ENCODE measurements at places on chromosomes 3 and 15. TPM values are rescaled to one million over a fixed set of nuclear protein-coding genes. Genes with fewer than 3 reads are reported as not detected.

- peaks cover 5% of the 10 kb centered on the region for H3K27me3 ChIP-seq
- DNase-seq, result no peak
- no peaks in the 10 kb centered on the region for H3K36me3 ChIP-seq
- H3K4me3 ChIP-seq, result no peak overlapping the region
- H3K4me1 ChIP-seq, result no peaks in the 10 kb centered on the region
These were observed 195.7 kb upstream of the ATP11B start for GRCh38 chr3:182597621-182598041.

- no peak for DNase-seq
- H3K36me3 ChIP-seq, result no peaks in the 10 kb centered on the region
- peaks cover 3% of the 10 kb centered on the region for H3K4me1 ChIP-seq
- peaks cover 27% of the 10 kb centered on the region for H3K27me3 ChIP-seq
These were observed at the start of gene ALDH1L1 for GRCh38 chr3:126180477-126181397. Gene ALDH1L1 (minus strand): TSS chr3:126180586. CDS start chr3:126160979, 19,607 bp downstream.

GRCh38 chr3:156718622-156719306 is 44.4 kb downstream of the TIPARP start:
- no peak overlapping the region for H3K27ac ChIP-seq
- no peaks in the 10 kb centered on the region for H3K27me3 ChIP-seq
- peaks cover 6% of the 10 kb centered on the region for H3K36me3 ChIP-seq
- DNase-seq, result no peak
- H3K4me1 ChIP-seq, result no peaks in the 10 kb centered on the region

DNA sequence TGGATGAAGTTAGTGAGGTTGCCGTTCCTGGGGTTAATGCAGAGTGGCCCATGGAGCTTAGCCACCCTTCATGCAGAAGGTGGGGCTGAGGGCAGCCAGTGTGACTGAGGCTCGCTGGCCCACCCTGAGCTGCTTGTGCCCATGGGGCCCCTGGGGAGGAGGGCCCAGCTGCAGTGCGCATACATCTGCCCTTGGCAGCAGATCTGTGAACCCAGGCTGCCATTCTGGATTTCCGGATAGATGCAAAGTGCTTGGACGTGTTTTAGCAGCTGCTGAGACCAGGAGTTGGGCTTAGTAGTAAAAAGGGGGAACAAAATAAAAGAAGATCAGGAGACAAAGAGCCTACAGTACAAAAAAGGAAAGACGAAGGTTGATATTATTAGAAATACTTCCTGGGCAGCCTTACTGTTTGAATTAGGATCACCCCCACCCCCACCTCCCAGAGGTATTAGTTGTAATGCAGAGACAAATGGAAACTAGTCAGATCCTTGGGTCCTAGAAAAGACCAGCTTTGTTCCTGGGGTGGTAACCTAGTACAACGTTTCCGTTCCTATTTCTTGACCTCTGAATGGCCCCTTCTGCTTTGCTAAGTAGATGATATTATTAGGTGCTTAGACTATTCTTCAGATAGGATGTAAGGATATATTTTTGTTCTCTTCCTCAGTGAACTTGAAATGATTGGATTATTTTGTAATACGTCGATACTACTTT is 70.2 kb downstream of the IGF1R start:
- peaks cover 57% of the 10 kb centered on the region for H3K4me1 ChIP-seq

DNA sequence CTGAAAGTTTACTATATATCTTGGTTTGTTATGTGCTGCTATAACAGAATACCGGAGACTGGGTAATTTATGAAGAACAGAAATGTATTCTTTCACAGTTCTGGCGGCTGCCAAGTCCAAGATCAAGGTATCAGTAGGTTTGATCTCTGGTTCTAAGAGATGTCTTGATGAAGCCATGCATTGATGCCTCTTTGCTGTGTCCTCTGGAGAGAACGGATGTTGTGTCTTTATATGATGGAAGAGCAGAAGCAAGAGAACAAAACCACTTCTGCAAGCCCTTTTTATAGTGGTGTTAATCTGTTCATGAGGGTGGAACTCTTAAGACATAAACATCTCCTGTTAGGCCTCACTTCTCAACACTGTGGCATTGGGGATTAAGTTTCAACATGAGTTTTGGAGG is 62.7 kb downstream of the TCF12 start:
- no peak for DNase-seq
- no peak overlapping the region for H3K4me3 ChIP-seq
- H3K4me1 ChIP-seq, result peaks cover 20% of the 10 kb centered on the region

GRCh38 chr3:42051384-42052131 is 39.6 kb upstream of the TRAK1 start:
- no peak overlapping the region for H3K4me3 ChIP-seq
- no peak overlapping the region for H3K27ac ChIP-seq
- no peaks in the 10 kb centered on the region for H3K36me3 ChIP-seq
- DNase-seq, result no peak
- peaks cover 26% of the 10 kb centered on the region for H3K4me1 ChIP-seq

- no peaks in the 10 kb centered on the region for H3K4me1 ChIP-seq
- H3K27me3 ChIP-seq, result no peaks in the 10 kb centered on the region
- H3K4me3 ChIP-seq, result no peak overlapping the region
- H3K27ac ChIP-seq, result no peak overlapping the region
- H3K36me3 ChIP-seq, result peaks cover 3% of the 10 kb centered on the region
- DNase-seq, result no peak
These were observed 11.5 kb upstream of the CMTM8 start for GRCh38 chr3:32226875-32227500.

DNA sequence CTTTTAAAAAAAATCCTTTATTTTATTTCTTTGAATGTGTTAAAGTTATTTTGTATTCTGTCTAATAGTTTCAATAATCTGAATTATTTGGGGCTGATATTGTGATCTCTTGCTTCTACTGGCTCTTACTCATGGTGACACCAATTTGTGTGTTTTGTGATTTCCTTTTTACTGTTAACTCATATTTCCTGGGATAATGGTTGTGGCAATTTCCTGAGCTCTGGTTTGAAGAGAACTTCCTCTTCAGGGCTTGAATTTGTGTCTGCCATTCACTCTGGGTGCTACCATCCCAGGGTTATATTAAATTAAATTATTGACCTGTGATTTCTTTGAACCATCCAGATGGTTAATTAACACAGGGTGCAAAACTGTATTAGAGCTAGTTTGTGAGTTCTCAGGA is 60.4 kb upstream of the RNF7 start:
- no peaks in the 10 kb centered on the region for H3K27me3 ChIP-seq
- no peak overlapping the region for H3K27ac ChIP-seq
- H3K4me1 ChIP-seq, result peaks cover 28% of the 10 kb centered on the region
- no peak for DNase-seq
- H3K4me3 ChIP-seq, result no peak overlapping the region

GRCh38 chr3:156102267-156102931 is 18.0 kb upstream of the KCNAB1 start:
- H3K4me3 ChIP-seq, result no peak overlapping the region
- H3K27ac ChIP-seq, result no peak overlapping the region
- no peaks in the 10 kb centered on the region for H3K4me1 ChIP-seq
- DNase-seq, result no peak

DNA sequence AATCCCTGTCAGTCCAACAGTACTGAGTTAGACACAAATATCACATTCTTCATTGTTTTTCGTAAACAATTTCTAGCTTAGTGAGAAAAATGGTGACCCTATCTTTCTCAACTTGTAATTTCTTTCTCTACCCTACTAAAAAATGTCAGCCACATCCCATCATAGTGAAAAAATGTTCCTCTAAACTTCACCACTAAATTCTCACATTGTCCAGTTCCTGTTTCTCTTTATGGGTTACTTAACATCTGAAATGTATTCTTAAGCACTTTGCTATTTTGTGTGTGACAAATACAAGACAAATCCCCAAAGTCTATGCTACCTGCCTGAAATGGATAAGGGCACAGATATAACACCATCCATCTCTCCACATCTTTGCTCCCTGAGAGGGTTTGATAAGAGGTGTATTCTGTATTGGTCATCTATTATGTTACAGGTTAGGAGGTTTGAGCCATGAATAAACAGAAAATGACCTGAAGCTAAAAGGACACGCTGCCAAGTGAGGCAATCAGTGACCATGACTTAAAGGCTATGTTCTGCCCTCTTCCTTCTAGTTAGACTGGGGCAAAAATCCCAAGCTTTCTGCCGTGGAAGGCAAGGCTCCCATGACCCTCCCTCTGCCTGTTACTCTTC is 118.2 kb downstream of the GADL1 start:
- no peak overlapping the region for H3K27ac ChIP-seq
- no peaks in the 10 kb centered on the region for H3K36me3 ChIP-seq
- H3K4me3 ChIP-seq, result no peak overlapping the region
- DNase-seq, result no peak

- H3K27me3 ChIP-seq, result peaks cover 12% of the 10 kb centered on the region
- no peaks in the 10 kb centered on the region for H3K36me3 ChIP-seq
- no peak overlapping the region for H3K4me3 ChIP-seq
These were observed 50.7 kb upstream of the C3orf49 start for GRCh38 chr3:63768386-63768785.

GRCh38 chr3:4986782-4987537 is 7.7 kb downstream of the BHLHE40 start:
- peak overlapping the region; percentile 79 for H3K4me3 ChIP-seq
- peaks cover 37% of the 10 kb centered on the region for H3K4me1 ChIP-seq
- peaks cover 15% of the 10 kb centered on the region for H3K36me3 ChIP-seq
- peak; percentile 48 for DNase-seq
- H3K27me3 ChIP-seq, result no peaks in the 10 kb centered on the region

DNA sequence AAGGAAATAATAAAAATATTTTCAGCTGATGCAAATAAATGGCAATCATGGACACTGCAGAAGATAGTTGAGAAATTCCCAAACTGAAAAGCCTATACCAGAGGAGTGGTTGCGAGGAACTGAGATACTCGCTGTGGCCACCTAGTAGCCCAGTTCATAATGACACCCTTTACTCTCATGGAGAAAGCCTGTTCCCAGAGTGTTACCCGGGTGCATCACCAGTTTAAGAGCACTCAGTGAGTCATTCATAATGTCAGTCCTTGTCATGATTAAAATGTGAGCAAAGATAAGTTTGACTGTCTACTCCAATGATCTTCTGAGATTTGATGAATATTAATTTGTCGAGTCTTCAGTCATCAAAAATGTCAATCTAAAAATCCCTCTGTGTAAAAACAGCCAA is 138.4 kb upstream of the LRRC3B start:
- no peaks in the 10 kb centered on the region for H3K4me1 ChIP-seq
- DNase-seq, result no peak
- H3K36me3 ChIP-seq, result no peaks in the 10 kb centered on the region
- no peak overlapping the region for H3K4me3 ChIP-seq
- H3K27ac ChIP-seq, result no peak overlapping the region
- no peaks in the 10 kb centered on the region for H3K27me3 ChIP-seq

DNA sequence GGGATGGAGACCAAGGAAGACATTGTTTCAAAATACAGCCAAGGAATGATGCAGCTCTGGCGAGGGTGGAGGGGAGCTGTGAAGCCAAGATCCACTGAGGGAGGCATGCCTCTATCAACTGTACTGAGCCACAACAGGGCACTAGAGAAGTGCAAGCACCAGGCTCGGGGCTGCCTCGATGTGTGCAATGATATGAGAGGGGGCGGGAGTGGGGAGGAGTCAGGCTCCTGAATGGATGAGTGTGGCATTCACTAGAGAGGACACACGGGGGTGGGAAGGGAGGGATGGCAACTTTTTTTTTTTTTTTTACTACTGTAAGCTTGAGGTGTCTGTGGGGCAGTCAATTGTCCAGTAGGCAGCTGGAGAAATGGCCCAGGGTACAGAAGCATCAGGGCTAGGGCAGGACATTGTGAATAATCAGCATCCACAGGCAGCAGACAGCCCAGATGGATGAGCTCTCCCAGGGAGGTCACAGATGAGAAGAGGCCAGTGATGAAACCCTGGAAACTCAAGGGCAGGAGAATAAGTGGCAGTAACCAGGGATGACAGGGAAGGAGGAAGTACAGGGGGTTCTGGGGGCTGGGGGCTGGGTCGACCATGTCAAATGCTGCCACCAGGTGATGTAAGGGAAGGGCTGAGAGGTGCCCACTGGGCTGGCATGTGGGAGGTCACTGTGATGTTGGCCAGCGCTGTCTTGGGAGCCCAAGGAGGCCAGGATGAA is 5.9 kb downstream of the STOML1 start:
- no peak for DNase-seq
- peaks cover 21% of the 10 kb centered on the region for H3K36me3 ChIP-seq
- peaks cover 25% of the 10 kb centered on the region for H3K4me1 ChIP-seq
- H3K27ac ChIP-seq, result peak overlapping the region; percentile 68
- H3K4me3 ChIP-seq, result no peak overlapping the region
- H3K27me3 ChIP-seq, result no peaks in the 10 kb centered on the region

GRCh38 chr3:139522421-139522820 is 17.1 kb downstream of the RBP1 start:
- no peaks in the 10 kb centered on the region for H3K36me3 ChIP-seq
- H3K27me3 ChIP-seq, result no peaks in the 10 kb centered on the region
- DNase-seq, result no peak
- no peak overlapping the region for H3K4me3 ChIP-seq

- no peak overlapping the region for H3K27ac ChIP-seq
- no peak for DNase-seq
- H3K4me1 ChIP-seq, result no peaks in the 10 kb centered on the region
- no peaks in the 10 kb centered on the region for H3K27me3 ChIP-seq
- H3K36me3 ChIP-seq, result no peaks in the 10 kb centered on the region
These were observed 260.4 kb downstream of the WNT5A start for GRCh38 chr3:55226696-55227095.

- no peak for DNase-seq
- H3K27ac ChIP-seq, result peak overlapping the region; percentile 70
- no peaks in the 10 kb centered on the region for H3K36me3 ChIP-seq
- peaks cover 17% of the 10 kb centered on the region for H3K4me1 ChIP-seq
- peak overlapping the region; percentile 73 for H3K4me3 ChIP-seq
These were observed 69.4 kb downstream of the SRGAP3 start for GRCh38 chr3:9179826-9180763.

- H3K4me1 ChIP-seq, result no peaks in the 10 kb centered on the region
- no peak overlapping the region for H3K4me3 ChIP-seq
- no peaks in the 10 kb centered on the region for H3K27me3 ChIP-seq
- no peak overlapping the region for H3K27ac ChIP-seq
- DNase-seq, result no peak
These were observed 255.1 kb upstream of the CMC1 start for GRCh38 chr3:27986234-27986879.

- peaks cover 2% of the 10 kb centered on the region for H3K27me3 ChIP-seq
- no peaks in the 10 kb centered on the region for H3K4me1 ChIP-seq
These were observed 75.3 kb downstream of the TMEM108 start for GRCh38 chr3:133113526-133113925.

- no peak for DNase-seq
- peaks cover 18% of the 10 kb centered on the region for H3K4me1 ChIP-seq
- H3K27me3 ChIP-seq, result no peaks in the 10 kb centered on the region
- no peak overlapping the region for H3K27ac ChIP-seq
- H3K4me3 ChIP-seq, result no peak overlapping the region
- no peaks in the 10 kb centered on the region for H3K36me3 ChIP-seq
These were observed 15.8 kb downstream of the SLC9A9 start for GRCh38 chr3:143832433-143832832.

GRCh38 chr15:57884936-57885335 is 178.4 kb downstream of the POLR2M start:
- H3K36me3 ChIP-seq, result no peaks in the 10 kb centered on the region
- peaks cover 22% of the 10 kb centered on the region for H3K27me3 ChIP-seq
- no peak for DNase-seq
- H3K27ac ChIP-seq, result no peak overlapping the region
- no peaks in the 10 kb centered on the region for H3K4me1 ChIP-seq
- no peak overlapping the region for H3K4me3 ChIP-seq

GRCh38 chr3:188673646-188674186 is 498.1 kb upstream of the TPRG1 start:
- no peak for DNase-seq
- H3K4me1 ChIP-seq, result peaks cover 13% of the 10 kb centered on the region

The ATP10A gene
- 5.2 TPM for polyA plus RNA-seq

The FRG2C gene
- polyA plus RNA-seq, result not detected

The SAMMSON gene
- not detected for polyA plus RNA-seq

The PLXNB1 gene
- polyA plus RNA-seq, result not detected

The TRIM71 gene
- polyA plus RNA-seq, result not detected

The HES1 gene
- polyA plus RNA-seq, result not detected

All from naive thymus-derived CD8-positive, alpha-beta T cell (primary cell).